Prostate gland (tissue), 2 donors: ENCODE measurements at places on chromosomes 1 and 21. TPM values are rescaled to one million over a fixed set of nuclear protein-coding genes. Genes with fewer than 3 reads are reported as not detected.

Gene TMIGD3
- 11.4 TPM for total RNA-seq

Gene AIRE
- not detected for total RNA-seq

Gene VSIG8
- total RNA-seq, result not detected

Gene HSPB7
- total RNA-seq, result 20.4 TPM

Gene S100A12
- not detected for total RNA-seq

Gene FMO4
- 6.7 TPM for total RNA-seq

Gene GPA33
- total RNA-seq, result not detected

Gene CASZ1
- 96.9 TPM for total RNA-seq

Gene WNT9A
- total RNA-seq, result 1.4 TPM

Gene PTTG1IP
- total RNA-seq, result 244 TPM

Gene GDAP2
- 14.4 TPM for total RNA-seq

Gene ADAMTS5
- 3.0 TPM for total RNA-seq

Gene FGGY
- 32.2 TPM for total RNA-seq

Gene KRTAP6-2
- total RNA-seq, result not detected

Gene PRR9
- total RNA-seq, result not detected

Gene BARHL2
- not detected for total RNA-seq

Gene AMPD1
- total RNA-seq, result 0.23 TPM

Gene SLC30A2
- 0.05 TPM for total RNA-seq

Gene GJA9
- 0.28 TPM for total RNA-seq

Gene SSX2IP
- 25.2 TPM for total RNA-seq

Gene BSND
- 0.11 TPM for total RNA-seq

Gene ILDR2
- 3.2 TPM for total RNA-seq

Gene ASCL5
- not detected for total RNA-seq

Gene SPATA21
- total RNA-seq, result not detected

Gene PIGR
- 91.7 TPM for total RNA-seq

Gene ARHGEF16
- total RNA-seq, result 25.2 TPM

Gene KRTAP13-2
- not detected for total RNA-seq

Gene IL23R
- 0.74 TPM for total RNA-seq

Gene TMPRSS15
- total RNA-seq, result 0.34 TPM

Gene DIO1
- not detected for total RNA-seq

Gene TMEM183A
- total RNA-seq, result 88.2 TPM

Gene TDRD10
- 11.4 TPM for total RNA-seq

Gene CLDN14
- total RNA-seq, result not detected

Gene TFF1
- 4.7 TPM for total RNA-seq

Gene TPTE
- total RNA-seq, result not detected

Gene RNF186
- total RNA-seq, result not detected

Gene DMBX1
- total RNA-seq, result not detected

Gene C1QC
- 54.8 TPM for total RNA-seq

Gene HUNK
- total RNA-seq, result 3.7 TPM

Gene CYP4Z1
- 2.0 TPM for total RNA-seq

Gene HDGF
- 124 TPM for total RNA-seq

Gene GBP5
- 5.8 TPM for total RNA-seq

Gene NPHS2
- not detected for total RNA-seq

Gene C8A
- total RNA-seq, result not detected

Gene SV2A
- total RNA-seq, result 2.1 TPM

Gene RASAL2
- total RNA-seq, result 9.2 TPM

Gene TRIM67
- not detected for total RNA-seq

Gene PCBP3
- total RNA-seq, result 17.2 TPM

Gene CORT
- 1.4 TPM for total RNA-seq

Gene VCAM1
- 2.9 TPM for total RNA-seq

Gene LRRIQ3
- total RNA-seq, result 5.7 TPM

Gene IGSF9
- total RNA-seq, result 7.6 TPM

Gene PHLDA3
- total RNA-seq, result 73.9 TPM

Gene DMRTA2
- total RNA-seq, result 1.1 TPM

Gene TCP10L
- 17.8 TPM for total RNA-seq

Gene NENF
- total RNA-seq, result 277 TPM
